ENCODE measurements at places on chromosomes 5 and 9.

- DNase-seq, result no peak
Measured at GRCh38 chr5:174195517-174195916, 150.0 kb downstream of the NSG2 start.

- DNase-seq, result no peak
Measured at GRCh38 chr5:39891376-39891775, 466.6 kb upstream of the DAB2 start.

DNA sequence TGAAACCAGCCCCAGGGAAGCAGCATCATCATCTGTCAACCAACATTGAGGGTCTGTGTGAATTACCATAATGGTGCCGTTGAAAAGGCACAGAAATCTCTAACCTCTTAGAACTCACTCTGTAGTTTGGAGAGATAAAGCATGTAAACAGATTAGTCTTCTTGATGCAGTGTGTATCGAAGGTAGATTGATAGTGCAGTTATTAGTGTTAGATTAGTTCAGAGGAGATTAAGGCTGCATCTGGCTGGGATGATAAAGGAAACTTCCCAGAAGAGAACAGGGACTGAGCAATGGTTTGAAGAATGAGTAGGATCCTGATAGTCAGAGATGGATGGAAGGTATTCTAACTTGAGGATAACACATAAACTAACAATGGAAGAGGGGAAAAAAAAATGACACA lies 651.5 kb downstream of the TLE1 start:
- DNase-seq, result no peak

DNA sequence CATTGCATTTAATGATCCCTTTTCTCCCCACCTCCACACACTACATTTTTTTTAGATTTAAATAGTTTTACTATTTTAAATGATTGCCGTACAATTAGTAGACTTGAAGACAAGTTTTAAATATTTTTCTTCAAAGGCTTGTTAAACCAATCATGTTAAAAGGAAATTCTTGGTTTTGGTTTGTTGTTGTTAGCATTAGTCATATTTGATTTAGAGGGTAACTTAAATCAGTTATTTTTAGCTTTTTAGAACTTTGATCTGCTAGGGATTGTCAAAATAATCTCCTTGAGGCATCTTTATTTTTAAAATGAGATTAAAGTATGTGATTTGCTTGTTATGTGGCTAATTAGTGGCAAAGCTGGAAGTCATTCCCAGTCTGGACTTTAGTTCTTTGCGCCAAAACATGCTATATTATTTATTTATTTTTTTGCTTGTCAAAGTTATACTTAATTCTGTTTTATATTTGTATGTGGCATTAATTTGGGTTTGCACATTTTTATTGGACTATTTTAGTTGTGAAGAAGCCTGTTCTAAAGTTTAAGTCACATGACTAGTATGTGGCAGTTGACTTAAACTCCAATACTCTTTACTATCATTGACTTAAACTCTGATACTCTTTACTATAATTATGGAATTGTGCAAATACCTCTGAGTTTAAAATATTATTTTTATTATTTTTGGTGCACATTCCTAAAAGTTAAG lies 14.7 kb downstream of the ITGA1 start:
- DNase-seq, result no peak

DNA sequence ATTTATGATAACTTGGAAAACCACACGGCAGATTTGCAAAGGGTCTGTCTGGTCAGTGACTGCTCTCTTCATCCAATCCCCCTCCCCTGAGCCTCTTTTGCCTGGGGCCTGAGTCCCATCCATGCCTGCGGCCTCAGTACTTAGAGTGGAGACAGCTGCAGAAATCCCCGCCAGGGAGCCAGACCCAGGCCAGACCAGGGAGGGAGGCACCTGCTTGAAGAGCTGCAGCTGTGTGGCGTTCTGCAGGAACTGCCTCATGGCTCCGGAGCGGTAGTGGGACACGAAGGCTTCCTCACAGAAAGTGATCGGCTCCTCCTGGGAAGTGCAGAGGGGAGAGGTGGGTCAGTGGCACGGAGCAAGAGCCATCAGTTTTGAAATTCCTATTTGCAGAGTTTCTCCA lies 101.6 kb downstream of the CRB2 start:
- DNase-seq, result no peak

All from esophagus squamous epithelium (tissue), 5 donors.